NCI-H1092 (cell line): ENCODE measurements at places on chromosomes 1 and 21.

GRCh38 chr1:182974506-182975191, 21.7 kb upstream of the SHCBP1L start:
- DNase-seq, result no peak

- DNase-seq, result no peak
These were observed 9.9 kb upstream of the MIIP start for GRCh38 chr1:12009318-12009947.

DNA sequence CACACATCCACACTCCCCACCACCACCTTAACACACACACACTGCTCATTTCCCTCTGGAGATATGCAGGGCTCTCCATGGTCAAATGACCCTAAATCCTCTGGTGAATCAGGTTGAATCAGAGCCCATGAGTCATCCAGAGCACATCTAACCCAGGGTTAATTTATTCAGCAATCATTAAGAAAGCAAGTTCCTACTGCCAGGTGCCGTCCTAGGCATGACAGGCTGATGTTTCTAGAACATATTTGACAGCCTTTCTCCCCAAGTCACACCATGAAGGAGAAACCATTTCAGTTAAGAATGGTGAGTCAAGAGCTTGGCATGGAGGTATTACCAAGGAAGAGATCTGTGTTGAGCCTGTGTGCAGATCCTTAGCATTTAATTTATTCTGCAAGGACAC, 194.3 kb upstream of the CAMK1G start:
- no peak for DNase-seq

GRCh38 chr21:42513151-42513984, at the start of gene SLC37A1:
Gene SLC37A1, plus strand, starts transcription at chr21:42513852. Its CDS starts 4,603 bp downstream, at chr21:42518455.
- DNase-seq, result no peak

DNA sequence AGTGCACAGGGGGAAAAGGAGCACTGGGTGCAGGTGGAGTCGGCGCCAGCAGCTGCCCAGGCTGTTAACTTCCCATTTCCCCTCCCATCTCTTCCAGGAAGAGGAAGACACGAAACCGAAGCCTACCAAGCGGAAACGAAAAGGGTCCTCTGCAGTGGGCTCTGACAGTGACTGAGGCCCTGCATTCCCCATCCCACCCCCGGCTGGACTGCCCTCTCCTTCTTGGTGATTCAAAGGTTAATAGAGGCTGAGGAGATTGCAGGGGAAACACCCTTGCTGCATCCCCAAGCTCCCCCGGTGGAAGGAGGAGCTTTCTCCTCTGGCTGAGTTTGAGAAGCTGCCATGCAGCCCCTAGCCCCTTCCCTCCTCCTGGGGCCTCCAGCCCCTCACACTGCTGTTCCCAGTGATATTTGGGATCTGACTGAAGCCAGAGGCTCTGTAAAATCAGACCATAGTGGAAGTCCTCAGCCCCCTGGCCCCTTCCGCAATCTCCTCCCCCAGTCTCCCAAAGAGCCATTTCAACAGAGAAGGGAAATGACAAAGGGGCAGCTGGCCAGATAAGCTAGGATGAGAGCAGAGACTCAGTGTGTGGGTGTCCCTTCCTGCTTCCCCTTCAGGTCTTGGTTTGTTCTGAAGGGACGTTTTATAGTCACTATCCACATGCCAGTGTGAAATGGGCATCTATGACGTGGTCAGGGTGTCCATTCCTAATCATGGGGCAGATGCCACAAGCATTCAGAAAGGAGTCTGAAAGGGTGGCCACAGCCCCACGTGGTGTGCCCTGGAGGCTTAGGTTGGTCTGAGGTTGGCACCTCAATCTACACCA, 1.9 kb upstream of the SLC27A3 start:
- DNase-seq, result no peak
